ENCODE measurements at places on chromosomes 4 and X.

- DNase-seq = no peak
These were observed 179.9 kb downstream of the KCNIP4 start for GRCh38 chr4:21768349-21769310.

DNA sequence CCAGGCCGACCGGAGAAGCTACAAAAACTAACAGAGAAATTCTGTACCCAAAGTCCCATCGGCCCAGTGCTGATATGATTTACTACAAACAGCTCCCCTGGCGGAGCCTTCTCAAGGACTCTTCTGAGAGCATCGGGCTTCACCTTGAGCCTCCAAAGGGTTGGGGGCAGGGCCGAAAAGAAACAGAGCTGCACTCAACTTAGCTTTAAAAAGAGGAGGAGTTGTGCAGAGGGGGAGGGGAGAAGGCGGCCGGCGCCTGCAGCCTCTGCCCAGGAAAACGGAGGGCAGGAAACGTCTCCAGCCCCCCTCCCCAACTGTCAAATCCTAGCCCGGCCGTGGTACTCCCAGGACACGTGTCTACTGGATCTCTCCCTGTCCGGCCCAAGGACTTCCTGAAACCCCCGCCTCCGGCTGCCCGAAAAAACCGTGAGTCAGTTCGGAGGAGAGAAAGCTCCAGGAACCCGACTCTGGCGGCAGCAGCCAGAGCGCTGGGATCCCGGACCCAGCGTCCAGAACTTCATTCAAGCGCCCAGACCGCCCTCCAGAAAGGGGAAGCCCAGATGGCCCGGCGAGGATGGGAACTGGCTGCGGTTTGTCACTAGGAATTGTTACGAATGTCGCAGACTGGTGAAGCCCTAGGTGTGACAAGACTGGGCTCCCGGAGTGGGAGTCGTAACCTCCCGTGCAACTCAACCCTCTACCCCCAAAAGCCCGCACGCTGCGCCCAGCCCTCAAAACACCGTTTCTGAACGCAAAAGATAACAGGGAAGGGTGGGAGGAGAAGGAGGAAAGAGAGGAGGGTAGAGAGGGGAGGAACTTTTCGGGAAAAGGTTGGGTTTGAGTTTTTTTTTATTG lies 973 bp downstream of the ADAMTS3 start:
- no peak for DNase-seq

DNA sequence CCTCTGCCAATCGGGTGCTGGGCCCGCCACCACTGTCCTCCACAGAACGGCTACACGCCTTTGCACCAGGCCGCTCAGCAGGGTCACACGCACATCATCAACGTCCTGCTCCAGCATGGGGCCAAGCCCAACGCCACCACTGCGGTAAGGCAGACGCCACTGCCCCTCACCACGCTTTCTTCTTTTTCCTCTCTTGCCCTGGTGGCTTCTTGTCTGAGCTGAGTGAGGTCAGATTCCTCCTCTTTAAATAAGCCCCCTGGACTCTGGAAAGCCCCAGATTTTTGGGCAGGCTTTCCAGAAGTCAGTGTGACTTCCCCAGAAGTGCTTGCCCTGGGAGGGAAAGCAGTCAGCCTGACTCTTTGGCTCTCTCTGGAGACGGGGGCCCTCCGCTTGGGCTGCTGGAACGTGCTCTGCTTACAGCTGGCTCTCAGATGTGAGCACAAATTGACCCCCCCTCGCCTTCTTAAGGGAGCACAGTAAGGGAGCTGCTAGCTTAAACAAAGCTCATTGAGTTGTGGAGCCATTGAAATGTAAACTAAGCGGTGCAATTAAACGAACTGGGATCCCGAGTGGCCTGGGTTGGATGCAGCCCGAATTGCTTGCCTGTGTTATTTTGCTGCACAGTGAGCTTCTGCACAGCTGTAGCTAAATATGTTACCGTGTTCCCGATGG lies 243.1 kb downstream of the ANK2 start:
- DNase-seq = no peak

- DNase-seq = no peak
These were observed 11.5 kb downstream of the CRMP1 start for GRCh38 chr4:5881340-5881739.

GRCh38 chr4:57877047-57877458 lies 766.9 kb upstream of the IGFBP7 start:
- no peak for DNase-seq

DNA sequence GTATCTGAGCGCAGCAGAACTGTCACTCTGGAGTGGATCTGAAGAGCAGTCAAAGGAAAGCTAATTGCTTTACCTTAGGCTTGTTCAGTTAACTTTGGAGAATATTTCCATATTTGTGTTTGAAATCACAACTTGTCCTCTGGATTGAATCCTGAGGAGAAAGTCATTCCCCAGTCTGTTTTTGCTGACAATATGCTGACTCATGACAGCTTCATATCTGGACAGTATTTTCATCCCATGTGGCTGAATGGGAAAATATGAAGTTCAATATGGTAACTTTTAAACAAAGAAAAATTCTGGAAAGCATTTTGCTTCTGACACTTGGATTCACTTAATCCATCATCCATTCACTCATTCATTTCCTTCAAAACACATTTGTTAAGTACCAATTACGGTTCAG lies 46.3 kb upstream of the MAGEC3 start:
- DNase-seq = no peak

DNA sequence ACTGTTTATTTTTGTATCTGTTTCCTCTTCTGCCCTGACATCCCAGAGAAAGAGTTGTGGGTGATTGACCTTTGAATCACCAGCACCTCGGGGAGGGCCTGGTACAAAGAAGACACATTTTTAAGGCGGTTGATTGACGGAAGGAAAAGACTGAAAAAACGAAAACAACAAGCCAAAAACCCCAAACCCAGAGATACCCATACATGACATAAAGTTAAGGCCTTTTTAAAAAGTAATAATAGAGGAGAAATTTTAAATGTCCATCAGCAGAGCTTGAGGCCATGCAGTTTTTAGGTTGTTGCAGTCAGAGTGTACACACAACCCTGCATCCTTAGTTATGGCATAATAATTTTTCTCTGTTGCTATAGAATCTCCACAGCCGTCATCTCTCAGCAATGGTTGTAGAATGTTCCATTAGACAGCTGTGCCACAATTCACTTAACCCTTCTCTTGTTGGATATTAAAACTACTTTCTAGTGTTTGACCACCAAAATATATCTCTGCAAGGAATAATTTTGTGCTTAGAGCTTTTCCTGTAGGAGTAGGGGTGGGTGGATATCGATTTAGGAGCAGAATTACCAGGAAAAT lies 110.2 kb downstream of the GNL3L start:
- DNase-seq = no peak

DNA sequence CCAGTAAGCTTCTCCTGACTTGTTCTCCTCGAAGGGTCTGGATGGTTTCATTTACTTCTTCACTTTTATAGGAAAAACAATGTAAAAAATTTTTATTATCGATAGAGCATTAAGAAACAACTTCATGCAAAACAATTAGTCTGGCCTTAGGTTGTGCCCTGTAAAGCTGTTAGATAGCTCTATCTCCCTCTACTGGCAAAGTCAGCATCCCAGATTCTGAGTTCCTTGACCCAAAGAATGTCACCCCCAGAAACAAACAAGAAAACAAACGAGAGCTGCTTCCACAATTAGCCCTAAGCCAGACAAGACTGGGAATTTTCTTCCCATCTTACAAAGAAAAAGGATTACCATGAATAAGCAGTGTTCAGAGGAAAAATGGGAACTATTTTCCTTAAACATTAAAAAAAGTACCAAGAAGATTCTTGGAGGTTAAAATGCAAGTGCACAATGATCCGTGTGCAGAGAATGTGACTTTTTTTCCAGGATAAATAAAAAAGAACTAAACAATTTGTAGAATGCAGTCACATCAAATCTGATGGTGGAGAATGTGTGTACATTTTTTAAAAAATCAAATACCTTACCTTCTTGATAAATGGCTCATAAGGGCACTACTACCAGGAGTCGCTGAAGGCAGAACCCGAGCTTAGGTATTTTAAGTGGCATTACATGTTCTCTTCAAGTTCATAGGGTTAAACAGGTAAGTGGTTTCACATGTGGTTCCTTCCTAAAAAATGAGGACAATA lies 293.2 kb downstream of the FBXO8 start:
- DNase-seq = no peak

DNA sequence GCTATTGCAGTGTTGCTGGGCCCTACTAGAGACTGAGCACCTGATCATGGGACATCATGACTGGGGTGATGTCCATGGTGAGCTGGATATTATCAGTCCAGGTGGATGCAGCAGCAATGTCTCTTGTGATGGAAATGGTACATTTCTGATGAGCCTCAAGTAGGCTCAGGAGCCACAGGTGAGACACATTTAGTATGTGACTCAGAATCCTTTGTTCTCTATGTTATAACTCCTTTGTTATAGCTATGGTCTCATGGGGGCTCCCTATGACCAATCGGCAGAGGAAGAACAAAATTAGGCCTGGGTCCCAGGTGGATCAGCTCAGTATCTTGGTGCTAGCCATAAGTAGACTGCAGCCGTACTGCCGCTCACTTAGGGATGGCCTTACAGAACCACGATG lies 107.9 kb upstream of the FAT1 start:
- DNase-seq = no peak

- no peak for DNase-seq
These were observed 6.5 kb downstream of the DOK7 start for GRCh38 chr4:3469386-3470243.

DNA sequence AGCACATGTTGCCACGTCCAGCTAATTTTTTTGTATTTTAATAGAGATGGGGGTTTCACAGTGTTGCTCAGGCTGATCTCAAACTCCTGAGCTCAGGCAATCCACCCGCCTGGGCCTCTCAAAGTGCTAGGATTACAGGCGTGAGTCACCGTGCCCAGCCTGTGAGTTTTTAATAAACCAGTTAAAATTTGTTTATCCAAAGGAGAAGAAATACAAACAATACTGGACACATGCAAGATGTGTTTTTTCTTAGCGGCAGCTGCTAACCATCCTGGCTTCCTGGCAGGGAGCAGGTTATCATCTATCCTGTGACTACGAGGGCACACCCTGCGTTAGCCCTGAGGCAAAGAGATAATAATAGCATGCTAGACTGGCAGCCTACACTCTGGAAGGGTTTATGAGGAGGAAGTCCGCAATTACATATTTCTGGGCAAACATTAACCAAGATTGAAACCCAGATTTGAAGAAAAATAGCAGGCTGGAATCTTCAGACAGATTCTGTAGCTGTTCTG lies 191.4 kb downstream of the SPRY1 start:
- DNase-seq = no peak

GRCh38 chrX:103378990-103379389 lies 2.7 kb downstream of the BEX3 start:
- DNase-seq = no peak

DNA sequence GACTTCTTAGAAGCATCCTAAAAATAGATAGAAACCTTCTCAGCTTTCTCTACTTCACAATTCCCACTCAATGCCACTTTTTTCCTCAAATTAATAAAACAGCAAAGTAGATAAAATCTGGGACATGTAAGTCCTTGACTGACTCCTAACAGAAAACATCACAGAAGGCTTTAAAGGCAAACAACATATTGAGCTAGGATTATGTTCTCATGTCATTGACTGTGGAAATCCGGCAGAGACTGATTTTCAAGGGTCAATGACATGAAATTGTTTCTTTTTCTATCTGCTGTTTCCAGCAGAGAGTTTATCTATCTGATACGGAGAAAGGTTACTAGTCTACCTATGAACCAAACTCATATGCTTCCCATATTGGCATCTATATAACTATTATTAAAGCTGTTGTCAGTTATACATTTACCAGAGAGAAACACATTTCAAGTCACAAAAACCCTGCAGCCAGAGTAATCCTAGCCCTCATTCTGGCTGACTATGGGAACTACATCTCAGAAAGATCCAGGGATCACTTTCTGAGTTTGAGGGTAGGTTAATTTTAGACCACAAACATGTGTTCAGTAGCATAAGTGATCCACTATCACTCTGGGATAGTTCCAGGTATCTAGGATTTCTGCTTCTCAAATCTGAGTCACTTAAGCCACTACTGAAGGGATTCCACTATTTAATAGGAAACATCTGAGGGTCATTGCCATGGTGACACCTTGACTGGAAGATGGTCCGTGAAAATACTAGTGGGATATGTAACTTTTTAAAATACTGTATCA lies 147.6 kb downstream of the PPP3CA start:
- DNase-seq = no peak

GRCh38 chrX:137352101-137352660 lies 213.7 kb upstream of the ZIC3 start:
- DNase-seq = no peak

DNA sequence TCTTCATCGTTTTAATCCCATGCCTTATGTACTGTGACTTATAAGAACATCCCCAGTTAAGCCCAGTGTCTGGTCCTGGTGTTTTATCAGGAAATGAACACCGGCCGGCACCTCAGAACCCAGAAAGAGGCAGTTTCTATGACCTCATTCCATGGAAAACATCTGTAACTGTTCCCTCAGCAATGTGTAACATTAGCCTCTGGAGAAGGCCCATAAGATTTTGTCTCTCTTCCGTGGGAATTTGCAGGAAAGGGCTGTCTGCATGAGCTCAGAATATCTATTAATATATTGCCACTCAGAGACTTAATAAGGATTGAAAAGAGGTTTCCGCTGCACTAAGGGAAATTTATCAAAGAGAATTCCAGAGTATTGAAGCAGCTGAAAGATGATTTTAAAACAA lies 3.1 kb upstream of the TCEANC start:
- DNase-seq = no peak

- DNase-seq = no peak
These were observed 8.5 kb downstream of the NAT8L start for GRCh38 chr4:2067446-2068197.

DNA sequence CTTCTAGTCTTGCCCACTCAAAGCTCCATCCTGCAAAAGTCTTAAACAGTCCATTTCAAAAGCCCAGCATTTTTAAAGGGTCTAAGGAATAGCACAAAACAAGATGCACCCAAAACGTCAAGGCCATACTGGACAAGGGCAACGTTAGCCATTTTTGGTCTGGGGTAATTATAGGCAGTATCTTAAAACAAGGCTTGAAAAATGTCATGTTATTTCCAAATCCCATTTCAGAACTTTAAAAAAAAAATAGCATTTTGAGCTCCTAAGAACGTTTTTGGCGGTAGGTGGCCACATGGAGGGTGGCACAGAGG lies 584 bp upstream of the TMEM165 start:
- no peak for DNase-seq

- DNase-seq = no peak
These were observed 16.0 kb downstream of the UBA6 start for GRCh38 chr4:67684839-67685531.

DNA sequence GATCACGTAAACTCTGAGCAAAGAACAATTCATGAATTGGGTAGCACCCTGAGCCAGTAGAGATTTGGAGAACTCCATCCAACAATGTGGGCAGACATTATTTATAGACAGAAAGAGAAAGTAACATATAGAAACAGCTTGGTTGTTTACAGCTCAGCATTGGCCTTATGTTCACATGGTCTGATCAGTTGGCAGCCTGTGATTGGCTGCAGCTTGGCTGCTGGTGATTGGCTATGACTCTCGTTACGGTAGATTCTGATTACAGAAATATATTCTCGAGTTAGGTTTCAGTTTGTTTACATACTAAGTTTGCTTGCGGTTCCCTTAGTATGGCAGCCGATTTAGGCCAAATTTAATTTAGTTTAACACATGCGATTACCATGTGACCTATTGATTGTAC lies 663.4 kb downstream of the RAPGEF2 start:
- no peak for DNase-seq

Data from activated CD4-positive, alpha-beta T cell treated with anti-CD3 and anti-CD28 coated beads, Interleukin-2, amount 50 U/mL, for 4 hours (primary cell).